ENCODE measurements at places on chromosomes 1 and 21.

- DNase-seq, result no peak
These were observed 1106.6 kb upstream of the B3GALT2 start for GRCh38 chr1:194292966-194293365.

DNA sequence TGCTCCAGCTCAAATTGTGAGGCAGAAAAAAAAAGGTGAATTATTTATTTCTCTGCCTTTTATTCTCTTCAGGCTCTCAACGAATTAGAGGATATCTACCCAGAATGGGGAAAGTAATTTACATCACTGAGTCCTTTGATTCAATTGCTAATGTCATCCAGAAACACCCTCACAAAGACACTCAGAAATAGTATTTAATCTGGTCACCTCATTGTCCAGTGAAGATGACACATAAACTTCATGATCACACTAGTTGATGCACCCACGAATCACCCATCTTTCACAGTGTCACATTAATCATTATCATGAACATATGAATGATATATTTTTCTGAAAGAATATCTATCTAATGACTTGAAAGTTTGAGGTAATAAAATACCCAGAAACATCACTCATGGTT, 868.5 kb downstream of the BRINP3 start:
- no peak for DNase-seq

- no peak for DNase-seq
These were observed 69.6 kb downstream of the DHRS3 start for GRCh38 chr1:12548279-12548972.

GRCh38 chr1:202642619-202643291, 67.5 kb downstream of the SYT2 start:
- DNase-seq, result no peak

GRCh38 chr1:211711315-211711705, 35.9 kb upstream of the NEK2 start:
- no peak for DNase-seq

DNA sequence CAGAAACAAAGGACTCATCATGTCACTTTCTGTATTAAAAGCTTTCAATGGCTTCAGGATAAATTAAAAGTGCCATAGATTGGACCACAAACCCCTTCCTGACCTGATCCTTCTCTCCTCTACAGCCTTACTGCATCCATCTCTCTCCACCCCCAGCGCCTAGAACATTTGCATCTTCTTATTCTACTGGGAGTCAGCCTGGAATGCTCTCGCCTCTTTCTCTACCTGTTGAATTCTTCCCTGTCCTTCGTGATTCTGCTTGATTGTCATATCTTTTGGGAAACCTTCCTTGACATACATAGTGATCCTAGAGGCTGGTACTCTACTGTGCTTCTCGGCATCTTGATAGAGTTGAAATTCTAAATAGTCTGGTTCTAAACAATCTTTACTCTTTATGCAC, 332.0 kb upstream of the PBX1 start:
- DNase-seq, result no peak

DNA sequence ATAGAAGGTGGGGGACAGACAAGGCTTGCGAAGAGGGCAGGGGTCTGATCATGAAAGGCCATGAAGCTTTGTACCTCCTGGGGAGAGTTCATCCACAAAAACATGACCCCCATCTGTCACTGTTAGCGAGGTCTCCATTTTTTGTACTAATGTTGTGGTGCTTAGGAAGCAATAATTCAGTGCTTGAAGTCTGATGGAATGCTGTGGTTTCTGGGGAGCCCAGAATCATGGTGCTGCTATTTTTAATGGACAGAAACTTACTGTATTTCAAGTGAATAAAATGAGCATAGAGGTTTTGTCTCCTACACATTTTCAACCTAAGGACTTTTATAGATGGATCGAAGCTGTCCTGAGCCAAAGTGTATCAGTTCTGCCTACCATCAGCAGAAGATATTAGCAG, 28.2 kb upstream of the RGL1 start:
- DNase-seq, result no peak

DNA sequence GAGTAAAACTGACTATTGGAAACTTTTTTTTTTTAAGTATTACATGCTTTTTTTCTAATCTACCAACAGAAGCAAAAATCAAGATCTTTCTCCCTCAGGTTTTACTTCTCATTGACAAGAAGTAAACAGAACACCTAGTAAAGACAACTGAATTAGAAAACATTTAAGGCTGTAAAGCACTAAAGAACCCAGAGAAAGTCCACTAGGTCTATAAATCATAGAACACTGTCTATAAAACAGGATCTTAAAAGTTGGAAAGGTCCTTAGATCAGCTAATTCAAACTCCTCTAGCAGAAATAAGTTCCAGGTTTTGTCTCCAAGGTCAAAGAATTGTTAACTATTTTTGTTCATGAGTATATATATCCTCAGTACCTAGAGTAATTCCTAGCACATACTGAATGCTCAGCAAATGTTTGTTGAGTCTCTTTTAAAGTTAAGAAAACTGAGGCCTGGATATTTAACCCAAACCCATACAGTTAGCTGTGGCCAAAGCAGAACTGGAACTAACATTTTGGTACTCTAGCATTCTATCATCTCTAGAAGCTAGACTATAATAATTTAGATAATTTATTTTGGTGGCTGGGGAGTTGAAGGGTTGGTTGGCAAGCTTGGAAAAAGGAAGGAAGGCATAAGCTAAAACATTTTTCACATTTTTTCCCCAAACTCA, 3.0 kb downstream of the EPS15 start:
- no peak for DNase-seq

- no peak for DNase-seq
These were observed 48.4 kb upstream of the SIPA1L2 start for GRCh38 chr1:232678185-232678886.

DNA sequence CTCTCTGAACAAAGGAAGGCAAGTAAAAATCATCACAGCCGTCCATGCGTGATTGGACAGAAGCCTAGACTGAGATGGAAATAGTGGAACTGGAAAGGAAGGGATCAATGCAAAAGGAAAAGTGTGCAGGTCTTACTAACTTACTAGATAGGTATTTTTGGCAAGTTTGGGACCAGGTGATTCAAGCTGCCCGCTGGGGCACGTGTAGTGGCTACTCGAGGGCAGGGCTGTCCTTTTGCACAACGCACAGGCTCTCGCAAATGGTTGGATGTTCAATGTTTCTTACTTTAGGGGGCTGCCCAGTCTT, 566 bp upstream of the ALG6 start:
- DNase-seq, result no peak

GRCh38 chr1:224565186-224565585, 50.9 kb upstream of the CNIH3 start:
- DNase-seq, result no peak

- DNase-seq, result peak; percentile 27
These were observed 110.0 kb downstream of the ADSS2 start for GRCh38 chr1:244341455-244342450.

DNA sequence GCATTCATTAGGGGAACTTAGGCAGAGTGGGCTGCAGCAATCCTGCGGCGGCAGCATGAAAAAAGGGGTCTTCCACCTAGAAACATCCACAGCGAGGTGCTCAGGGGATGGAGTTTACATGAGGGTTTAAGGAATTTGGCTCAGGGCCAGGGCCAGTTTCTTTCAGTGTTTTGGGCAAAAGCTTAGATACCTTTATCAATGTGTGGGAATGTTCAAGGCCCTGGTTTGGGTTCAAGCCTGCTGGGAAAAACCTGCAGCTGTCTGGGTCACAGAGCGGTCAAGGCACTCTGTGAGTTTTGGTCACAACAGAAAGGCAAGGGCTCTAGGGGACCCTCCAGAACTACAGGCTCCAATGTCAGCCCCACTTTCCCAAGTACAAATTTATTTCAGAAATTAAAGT, 230.3 kb downstream of the DISC1 start:
- DNase-seq, result no peak

GRCh38 chr1:71656902-71657301, 576.1 kb upstream of the ZRANB2 start:
- DNase-seq, result no peak

DNA sequence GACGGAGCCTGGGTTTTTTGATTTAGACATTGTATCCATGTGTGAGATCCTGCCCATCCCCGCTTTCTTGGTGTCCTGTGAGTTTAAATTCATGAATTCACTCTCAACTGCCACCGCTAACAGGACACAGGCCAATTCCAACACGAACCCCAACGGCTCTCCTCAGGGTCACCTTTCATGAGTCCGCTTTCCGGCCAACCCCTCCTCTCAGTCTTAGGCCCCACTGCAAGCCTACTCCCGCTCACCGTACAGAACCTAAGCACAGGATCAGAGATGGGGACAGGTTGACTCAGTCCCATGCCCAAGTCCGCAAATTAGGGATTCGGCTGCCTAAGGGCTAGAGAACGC, 238 bp upstream of the SCP2 start:
- no peak for DNase-seq

DNA sequence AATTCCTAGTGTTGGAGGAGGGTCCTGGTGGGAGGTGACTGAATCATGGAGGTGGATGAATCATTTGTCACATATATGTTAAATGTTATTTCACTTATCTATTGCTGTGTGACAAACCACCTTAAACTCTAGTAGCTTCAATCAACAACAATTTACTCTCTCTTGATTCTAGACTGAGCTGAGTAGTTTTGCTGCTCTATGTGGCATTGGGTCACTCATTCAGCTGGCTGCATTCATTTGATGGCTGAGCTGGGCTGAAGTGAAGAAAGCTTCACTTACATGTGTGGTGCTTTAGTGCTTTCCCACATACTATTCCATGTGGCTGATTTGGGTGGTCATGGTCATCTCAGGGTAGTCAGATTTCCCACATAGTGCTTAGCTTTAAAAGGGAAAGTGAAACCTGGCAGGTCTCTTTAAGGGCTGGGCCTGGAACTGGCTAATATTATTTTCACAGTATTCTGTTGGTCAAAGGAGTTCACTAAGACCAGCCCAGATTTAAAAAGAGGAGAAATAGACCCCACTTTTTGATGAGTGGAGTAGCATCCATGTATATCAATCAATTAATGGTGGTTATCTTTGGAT, 10.5 kb downstream of the DNAH14 start:
- DNase-seq, result no peak

DNA sequence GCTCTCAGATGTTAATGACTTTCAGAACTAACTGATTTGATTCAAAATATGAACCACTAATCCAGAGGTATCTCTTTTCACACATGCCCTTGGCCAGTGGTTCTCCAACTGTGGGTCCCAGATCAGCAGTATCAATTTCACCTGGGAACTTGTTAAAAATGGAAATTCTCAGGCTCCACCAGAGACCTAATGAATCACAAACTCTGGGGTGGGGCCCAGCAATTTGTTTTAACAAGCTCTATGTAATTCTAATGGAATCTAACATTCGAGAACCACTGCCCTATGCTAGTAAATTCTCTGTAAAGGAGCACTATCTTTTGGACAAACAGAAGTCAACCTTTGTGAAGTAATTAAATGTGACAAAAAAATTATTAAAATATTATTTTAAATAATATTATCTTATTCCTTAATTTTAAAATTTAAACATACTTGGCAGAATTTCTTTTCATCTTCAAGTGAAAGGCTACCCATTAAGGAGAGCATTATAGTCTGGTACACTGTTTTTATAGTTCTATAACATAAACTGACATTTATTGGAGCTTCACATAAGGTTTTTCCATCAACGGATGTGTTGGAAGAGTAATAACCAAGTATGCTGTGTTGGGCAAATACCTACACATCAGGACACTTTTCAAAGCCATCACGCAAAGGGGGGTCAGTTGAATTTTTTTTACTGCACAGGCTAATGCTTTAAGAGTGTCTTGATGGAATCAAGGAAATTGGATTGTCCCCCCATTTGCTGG, 130.4 kb downstream of the LHX4 start:
- no peak for DNase-seq

DNA sequence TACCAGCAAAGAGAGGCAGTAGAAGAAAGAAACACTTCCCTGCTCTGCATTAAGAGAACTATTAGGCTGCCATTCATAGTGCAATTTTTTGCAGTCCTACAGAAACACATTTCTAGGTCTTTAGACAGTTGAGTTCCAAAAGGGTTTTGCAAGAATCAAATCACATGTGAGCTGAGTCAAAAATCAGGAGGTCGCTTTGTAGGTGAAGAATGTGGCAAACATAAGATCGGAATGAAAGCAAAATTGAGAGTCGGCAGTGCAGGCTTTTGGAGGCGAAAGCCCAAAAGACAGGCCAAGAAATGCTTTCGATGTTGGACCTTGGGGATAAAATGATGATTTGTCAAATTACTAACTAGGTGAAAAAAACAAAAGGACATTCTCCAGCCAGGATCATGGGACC, 213.5 kb upstream of the NRIP1 start:
- no peak for DNase-seq
